ENCODE measurements at places on chromosomes 2 and 18.

DNA sequence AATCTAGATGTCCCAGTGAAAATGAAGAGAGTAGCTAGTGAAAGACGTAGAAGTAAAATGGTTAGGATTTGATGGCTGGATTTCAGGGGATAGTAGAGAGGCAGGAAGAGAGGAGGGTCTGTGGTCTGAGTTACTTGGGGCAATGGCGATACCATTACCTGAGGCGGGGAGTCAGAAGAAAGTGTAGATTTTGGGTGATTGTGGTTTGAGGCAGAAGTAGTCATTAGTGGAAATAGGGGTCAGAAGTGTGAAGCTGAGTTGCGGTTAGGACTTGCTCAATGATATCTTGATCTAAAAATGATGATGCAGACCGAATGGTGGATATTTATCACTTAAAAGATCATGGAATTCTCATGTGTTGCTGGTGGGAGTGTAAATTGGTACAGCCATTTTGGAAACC, 41.0 kb downstream of the CEP192 start:
- no peak for DNase-seq

- DNase-seq, result no peak
These were observed 86.4 kb upstream of the FZD7 start for GRCh38 chr2:201947287-201947686.

- DNase-seq, result no peak
These were observed 4.0 kb downstream of the PID1 start for GRCh38 chr2:229267080-229267479.

DNA sequence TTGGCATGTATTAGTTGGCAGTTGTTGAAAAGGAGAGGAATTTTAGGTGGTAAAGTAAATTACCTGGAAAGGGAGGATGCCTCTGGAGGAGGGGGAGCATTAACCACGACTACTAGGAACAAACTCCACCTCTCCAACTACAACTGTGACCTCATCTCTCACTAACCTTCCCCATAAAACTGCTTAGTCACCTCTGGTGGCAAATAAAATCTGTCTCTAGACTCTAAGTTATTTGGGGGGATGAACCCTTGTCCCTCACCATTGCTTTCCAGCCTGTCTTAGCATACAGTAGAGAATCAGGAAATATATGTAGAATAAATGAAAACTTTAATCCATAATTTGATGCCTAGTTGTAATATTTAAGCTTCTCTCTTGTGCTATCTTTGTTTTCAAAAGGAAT, 27.6 kb upstream of the MYO1B start:
- no peak for DNase-seq

DNA sequence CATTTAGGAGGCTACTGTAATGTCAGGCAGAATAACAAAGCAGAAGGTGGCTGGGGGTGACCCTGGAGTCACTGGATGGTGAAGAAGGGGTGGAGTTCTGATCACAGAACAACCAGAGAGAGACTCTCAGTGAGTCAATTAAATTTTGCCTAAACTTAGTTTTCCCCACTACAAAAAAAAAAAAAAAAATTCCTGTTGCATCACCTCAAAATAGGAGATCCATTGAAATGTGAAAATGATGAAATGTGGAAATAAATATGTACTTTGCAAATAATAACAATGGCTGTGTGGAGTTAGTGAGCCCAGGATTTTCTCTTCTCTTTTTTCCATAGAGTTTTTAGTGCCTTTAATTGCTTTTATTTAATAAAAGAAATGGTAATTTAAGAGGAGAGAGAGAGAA, 165.5 kb downstream of the GFPT1 start:
- DNase-seq, result no peak

DNA sequence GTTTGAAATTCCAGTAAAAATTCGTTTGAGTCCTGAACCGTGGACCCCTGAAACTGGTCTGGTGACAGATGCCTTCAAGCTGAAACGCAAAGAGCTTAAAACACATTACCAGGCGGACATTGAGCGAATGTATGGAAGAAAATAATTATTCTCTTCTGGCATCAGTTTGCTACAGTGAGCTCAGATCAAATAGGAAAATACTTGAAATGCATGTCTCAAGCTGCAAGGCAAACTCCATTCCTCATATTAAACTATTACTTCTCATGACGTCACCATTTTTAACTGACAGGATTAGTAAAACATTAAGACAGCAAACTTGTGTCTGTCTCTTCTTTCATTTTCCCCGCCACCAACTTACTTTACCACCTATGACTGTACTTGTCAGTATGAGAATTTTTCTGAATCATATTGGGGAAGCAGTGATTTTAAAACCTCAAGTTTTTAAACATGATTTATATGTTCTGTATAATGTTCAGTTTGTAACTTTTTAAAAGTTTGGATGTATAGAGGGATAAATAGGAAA, 80.7 kb downstream of the ACSL3 start:
- no peak for DNase-seq

DNA sequence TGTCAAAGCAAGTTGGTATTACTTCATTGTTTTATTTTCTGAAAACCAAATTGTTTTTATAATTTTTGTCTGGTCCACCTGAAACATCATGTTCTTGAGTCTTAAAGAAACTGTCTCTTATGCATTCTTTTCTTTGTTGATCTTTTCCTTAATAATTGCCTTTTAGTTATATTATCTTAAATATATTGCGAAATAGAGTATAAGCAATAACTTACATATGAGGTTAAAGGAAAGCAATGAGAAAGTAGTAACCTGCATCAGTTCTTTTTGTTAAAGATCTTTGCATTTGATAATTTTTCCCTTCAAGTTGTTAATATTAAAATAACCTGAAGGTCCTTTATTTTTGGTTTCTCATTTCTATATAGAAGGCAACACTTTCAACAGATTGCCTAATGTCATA, 315.0 kb downstream of the CTNNA2 start:
- no peak for DNase-seq

- DNase-seq, result no peak
These were observed 63.6 kb downstream of the ASXL2 start for GRCh38 chr2:25814681-25815080.

- no peak for DNase-seq
These were observed 41.9 kb downstream of the KCMF1 start for GRCh38 chr2:85012855-85013254.

DNA sequence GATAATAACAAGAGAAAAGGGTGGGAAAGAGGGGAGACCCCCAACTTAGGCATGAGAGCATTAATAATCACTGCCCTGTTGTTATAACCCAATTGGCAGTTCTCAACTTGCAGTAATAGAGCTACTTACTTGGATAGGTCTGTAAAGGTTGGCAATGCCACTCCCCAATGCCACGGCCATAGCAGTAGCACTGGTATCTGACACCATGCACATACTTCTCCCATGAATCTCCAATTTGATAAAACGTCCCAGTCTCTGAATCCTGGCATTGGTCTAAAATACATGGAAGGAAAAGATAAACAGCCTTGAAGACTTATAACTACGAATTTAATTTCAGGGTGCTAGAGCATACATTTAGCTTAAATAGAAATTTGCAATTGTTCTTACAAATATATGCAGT, 16.8 kb downstream of the FN1 start:
- no peak for DNase-seq

GRCh38 chr2:168521053-168521741, 65.1 kb downstream of the CERS6 start:
- no peak for DNase-seq

GRCh38 chr2:237900891-237901831, 41.7 kb downstream of the RAMP1 start:
- no peak for DNase-seq

DNA sequence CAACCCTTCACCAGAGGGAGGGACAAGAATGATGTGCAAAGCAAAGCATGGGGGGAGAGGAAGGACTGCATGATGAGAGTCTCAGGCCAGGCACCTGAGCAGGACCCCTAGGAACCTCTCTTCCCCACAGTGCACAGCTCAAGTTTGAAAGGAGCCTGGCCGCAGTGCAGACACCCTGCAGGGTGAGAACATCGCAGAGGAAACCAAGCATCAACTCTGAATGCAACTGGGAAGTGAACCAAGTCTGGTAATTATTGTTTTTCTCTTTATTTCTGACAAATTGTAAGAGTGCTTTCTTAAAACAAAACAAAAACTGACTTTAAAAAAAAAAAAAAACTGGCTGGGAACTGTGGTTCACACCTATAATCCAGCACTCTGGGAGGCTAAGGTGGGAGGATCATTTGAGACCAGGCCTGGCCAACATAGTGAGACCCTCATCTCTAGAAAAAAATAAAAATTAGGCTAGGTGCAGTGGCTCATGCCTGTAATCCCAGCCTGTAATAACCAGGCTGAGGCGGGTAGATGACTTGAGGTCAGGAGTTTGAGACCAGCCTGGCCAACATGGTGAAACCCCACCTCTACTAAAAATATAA, 15.3 kb downstream of the NPC1 start:
- no peak for DNase-seq

- DNase-seq, result no peak
These were observed 39.5 kb upstream of the ARL4C start for GRCh38 chr2:234536178-234536965.

- no peak for DNase-seq
These were observed 26.5 kb upstream of the PXDN start for GRCh38 chr2:1770566-1771380.

DNA sequence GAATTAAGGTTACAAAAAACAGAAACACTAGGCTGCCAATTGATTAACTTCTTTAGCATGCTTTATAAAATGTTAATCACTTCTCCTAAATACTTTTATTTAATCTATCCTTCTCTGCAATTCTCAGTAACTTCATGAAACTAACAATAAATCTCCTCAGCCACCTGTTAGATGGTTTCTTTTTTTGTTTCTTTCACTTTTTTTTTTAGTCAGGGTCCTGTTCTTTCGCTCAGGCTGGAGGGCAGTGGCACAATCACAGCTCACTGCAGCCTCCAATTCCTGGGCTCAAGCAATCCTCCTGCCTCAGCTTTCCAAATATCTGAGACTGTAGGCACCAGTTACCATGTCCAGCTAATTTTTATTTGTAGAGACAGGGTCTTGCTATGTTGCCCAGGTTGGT, 213.4 kb upstream of the STK17B start:
- no peak for DNase-seq

- DNase-seq, result no peak
These were observed 9.3 kb downstream of the MEIS1 start for GRCh38 chr2:66443979-66444861.
